Cardiac septum (tissue), 1 donor: ENCODE measurements at places on chromosomes 7 and 10.
A peak's percentile ranks its signal among the peaks of the same experiment; 100 is the strongest.

GRCh38 chr10:7789390-7789789 lies 1.4 kb downstream of the ATP5F1C start:
- no peak for DNase-seq

DNA sequence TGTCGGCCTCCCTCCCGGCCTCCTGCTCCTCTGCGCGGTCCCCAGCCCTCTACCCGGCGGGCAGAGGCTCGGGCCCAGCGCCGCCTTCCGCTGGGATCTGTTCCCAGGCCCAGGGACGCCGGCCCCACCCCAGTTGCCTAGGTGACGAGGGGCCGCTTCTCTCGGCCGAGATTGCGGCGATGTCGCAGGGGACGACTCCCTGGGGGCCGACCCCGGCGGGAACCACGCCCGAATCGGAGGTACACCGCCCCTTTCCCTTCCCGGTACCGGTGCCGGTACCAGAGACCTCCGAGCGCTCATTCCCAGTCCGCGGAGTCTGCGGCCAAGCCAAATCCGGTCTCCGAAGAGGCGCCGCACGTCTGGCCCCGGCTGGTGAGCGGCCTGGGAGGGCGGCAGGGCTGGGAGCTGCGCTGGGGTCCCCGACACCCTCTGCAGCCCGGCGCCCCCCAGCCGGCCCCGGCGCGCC lies at the start of gene CABCOCO1:
CABCOCO1 (plus strand) TSS at position 136 of the 466 bp plus-strand sequence; CDS start at position 180, 44 bp downstream.
- peak; percentile 81 for DNase-seq

DNA sequence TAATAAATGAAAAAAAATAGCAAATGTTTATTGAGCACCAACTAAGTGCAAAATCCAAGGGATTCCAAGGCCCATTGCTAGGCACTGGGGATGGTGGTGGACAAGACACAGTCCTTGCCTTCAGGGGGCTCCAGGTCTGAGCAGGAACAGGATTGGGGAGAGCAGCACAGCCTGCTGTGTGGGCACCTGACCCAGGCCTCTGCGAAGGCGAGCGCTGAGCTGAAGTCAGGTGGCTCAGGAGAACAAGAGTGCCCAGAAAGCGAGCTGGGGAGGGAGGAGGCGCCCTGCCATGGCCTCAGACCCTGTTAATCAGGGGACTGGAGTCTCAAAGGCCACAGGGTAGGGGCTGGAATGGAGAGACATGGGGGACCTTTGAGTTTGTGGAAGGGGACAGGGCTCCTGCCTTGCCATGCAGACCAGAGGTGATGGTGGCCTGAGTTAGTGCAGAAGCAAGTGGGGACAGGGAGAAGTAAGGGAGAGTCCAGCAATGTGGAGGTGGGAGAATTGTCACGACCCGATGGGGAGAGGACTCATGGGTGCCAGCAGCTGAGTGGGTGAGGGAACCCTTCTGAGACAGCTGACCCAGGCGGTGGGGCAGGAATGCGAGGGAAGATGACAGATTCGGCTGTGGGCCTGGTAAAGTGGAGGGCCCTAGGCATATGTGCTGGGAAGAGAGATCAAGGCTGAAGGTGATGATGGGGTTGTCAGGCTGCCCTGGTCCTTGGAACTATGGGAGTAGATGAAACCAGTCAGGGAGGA lies 4.1 kb upstream of the ORAI2 start:
- no peak for DNase-seq

DNA sequence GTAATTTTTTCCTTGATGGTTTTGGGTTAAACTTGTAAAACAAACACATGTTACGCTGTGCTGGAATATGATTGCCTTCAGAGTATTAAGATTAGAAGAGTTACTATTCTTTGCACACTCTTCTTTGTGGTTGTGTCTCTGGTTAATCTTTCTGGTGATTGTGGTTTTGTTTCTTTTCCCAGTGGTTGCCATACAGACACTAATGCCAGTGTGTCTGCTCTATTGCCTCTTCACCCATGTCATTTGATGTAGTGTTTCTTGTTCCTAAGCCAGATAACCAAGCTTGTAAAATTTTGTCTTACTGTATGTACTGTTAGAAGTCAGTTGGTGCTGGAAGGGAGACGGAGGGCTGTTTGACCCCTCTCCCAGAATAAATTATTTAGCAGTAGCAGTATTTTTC lies 124.8 kb downstream of the PHTF2 start:
- DNase-seq: no peak

- no peak for DNase-seq
Observed at GRCh38 chr7:70189776-70190175, 591.5 kb downstream of the AUTS2 start.

DNA sequence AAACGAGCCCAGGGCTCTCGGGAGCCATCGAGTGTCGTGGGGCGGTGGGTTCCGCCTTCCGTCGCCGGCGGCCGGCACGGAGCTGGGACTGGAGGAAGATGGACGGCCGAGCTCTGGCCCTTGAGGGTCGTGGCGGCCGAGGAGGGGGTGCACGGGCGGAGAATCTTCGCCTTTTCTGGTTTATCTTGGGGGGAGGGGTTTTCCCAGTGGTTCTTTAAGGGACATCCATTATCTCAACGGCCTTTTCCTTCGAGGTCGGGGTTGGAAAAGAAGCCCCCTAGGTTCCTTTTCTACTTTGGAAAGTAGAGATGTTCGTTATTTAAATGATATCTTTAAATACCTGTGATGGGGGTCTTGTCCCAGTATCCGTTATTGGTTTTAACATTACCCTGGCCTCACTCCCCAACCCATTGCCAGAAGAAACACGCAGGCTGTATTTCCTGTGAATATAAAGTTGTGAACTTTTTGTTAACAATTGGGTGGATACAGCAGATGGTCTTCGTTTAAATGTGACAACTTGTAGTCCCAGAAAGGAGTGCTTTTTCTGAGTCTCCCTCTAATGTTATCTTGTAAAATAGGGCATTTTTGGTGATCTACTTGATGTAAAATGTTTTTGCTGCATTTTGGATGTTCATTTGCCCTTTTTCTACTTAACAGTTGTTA lies 765 bp downstream of the CCAR1 start:
- DNase-seq: peak; percentile 79

DNA sequence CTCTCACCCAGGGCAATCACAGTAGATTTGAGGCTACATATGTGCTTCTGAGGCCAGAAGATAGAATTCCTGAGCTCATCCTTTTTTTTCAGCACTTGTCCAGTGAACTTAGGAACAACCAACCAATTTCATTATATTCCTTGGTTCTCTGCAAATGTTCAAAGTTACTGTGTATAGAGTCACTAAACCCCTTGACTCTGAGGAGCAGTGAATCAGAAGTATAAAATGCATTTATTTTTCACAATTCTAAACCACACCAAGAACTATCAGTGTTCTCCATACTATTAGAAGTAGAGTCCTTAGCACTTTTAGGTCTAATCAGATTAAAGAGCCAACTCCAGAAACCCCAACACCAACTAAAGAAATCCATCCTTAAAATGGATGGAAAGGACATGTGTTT lies 19.6 kb upstream of the PAPSS2 start:
- DNase-seq: no peak

GRCh38 chr10:1363446-1364121 lies 307.4 kb downstream of the WDR37 start:
- DNase-seq: peak; percentile 71

DNA sequence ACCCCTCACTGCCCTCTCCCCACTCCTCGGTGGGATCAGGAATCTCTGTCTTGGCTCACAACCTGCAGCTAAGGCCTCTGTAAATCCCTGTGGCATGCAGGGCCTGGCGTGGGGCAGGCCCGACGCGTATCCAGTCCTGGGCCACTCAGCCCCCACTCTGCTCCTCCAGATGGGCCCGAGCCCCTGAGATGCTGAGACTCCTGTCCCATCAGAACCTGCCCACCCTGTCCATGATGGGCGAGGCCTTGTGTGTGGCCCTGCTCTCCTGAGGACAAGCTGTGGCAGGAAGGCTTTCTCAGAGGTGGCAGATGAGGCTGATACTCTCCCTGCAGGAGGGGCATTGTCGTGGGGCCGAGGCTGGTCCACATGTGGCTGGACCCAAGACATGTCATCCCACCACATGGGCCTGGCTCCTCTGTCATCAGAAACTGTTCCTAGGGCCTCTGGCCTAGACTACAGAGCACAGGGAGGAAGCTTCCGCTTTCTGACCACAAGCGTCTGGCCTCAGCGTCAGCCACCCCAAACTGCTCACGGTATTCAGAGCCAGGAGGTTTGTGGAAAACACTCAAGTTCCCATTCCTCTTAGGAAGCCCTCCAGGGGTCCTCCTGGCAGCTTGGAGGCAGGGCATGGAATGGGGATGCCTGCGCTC lies 6.0 kb downstream of the ALOX5 start:
- peak; percentile 85 for DNase-seq

DNA sequence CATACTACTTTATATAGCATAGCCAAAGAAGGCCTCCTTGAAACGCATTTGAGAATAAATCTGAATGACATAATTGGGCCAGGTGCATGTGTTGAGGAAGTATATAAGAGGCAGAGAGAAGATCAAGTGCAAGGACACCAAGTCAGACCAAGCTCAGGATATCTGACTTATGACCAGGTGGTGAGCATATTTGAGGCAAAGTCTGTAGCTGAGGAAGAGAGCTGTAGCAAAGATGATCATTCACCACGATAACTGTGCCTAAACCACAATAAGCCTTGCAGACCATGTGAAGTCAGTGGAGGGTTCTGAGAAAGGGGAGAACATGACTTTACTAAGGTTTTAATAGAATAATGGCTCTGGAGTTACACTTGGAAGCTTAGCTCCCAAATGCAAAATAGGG lies 292.3 kb downstream of the SORCS1 start:
- DNase-seq: no peak

- DNase-seq: peak; percentile 89
Observed at GRCh38 chr10:43287056-43288007, 20.5 kb upstream of the RASGEF1A start.

DNA sequence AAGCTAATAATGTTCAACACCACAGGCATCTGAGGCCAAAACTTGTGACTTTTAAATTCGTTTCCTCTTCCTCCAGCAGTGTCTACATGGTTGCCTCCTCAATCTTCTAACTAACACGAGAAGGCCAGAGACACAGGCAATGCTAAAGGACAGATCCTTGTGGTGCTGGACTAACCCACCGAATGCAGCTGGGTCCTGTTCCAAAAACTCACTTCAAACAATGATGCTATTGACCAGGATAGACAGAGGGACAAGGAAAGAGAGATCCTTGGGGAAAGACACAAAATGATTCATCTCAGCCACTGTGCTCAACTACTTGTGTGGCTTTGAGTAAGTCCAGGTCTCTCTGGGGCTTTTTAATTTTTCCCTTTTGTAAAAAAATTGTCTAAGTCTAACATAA lies 107.6 kb downstream of the KCNMA1 start:
- no peak for DNase-seq

DNA sequence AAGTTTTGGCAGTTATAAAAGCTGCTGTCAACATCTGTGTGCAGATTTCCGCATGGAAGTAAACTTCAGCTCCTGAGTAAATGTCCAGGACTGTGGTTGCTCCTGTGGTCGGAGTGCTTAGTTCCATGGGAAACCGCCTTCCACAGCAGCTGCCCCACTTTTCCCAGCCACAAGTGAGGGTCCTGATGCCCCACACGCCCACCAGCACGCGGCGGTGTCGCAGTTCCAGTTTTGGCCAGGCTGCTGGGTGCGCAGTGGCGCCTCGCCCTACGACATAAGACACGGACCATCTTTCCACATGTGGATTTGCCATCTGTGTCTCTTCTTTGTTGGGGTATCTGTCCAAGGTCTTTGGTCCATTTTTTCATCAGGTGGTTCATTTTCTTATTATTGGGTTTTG lies 167.1 kb downstream of the DIP2C start:
- no peak for DNase-seq

- DNase-seq: no peak
Observed at GRCh38 chr10:44300666-44301649, 83.9 kb downstream of the CXCL12 start.

GRCh38 chr7:768881-769504 lies 41.9 kb upstream of the PRKAR1B start:
- DNase-seq: no peak

DNA sequence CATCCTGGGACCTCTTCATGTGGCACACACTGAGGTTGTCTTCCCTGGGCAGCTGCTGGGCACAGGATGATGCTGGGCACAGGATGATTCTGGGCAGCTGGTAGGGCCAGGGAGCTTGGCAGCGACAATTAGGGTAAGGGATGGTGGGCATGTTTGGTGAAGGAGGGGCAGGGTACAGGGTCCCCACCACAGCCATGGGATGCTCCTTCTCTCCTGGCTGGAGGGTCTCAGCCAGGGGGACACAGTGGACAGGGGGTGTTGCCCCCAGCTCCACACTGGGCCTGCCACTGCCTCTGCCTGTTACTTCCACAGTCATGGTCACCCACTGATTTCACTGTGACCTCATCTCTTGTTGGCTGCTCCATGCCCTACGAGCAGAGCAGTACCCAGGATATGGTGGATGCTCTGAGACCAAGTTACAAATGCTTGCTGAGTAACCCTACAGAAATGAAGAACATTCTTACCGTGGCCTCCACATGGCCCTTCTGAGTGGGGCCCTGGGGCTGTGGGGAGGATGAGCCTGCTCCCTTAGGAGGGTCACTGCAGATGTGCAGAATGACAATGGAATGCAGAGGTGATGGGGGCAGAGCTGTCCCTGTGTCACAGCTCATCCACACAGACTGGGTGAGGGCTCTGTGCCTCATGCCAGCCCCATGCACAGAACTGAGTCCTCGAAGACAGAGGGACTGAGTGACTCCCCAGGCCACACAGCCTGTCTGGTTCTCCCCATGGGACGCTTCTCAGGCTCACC lies 28.4 kb upstream of the RET start:
- DNase-seq: peak; percentile 63

GRCh38 chr7:50742401-50742800 lies 40.3 kb downstream of the GRB10 start:
- DNase-seq: no peak

DNA sequence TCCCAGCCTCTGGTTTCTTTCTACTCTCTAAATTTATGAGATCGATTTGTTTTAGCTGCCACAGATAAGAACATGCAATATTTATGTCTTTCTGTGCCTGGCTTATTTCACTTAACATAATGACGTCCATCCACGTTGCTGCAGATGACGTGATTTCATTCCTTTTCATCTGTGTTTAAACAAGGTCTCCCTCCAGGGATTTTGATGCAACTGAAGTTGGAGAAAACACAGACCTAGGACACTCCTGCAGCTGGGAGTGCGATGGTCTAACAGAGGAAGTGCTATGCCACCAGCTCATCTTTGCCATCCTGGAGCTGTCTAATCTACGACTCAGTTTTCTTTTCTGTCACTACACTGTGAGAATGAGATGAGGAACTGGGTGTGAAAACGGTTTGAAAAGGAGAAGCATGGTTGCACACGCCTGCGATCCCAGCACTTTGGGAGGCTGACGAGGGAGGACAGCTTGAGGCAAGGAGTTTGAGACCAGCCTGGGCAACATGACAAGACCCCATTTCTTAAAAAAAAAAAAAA lies 1.5 kb upstream of the KCTD7 start:
- no peak for DNase-seq

GRCh38 chr10:77716458-77717317 lies 79.1 kb upstream of the KCNMA1 start:
- DNase-seq: no peak

DNA sequence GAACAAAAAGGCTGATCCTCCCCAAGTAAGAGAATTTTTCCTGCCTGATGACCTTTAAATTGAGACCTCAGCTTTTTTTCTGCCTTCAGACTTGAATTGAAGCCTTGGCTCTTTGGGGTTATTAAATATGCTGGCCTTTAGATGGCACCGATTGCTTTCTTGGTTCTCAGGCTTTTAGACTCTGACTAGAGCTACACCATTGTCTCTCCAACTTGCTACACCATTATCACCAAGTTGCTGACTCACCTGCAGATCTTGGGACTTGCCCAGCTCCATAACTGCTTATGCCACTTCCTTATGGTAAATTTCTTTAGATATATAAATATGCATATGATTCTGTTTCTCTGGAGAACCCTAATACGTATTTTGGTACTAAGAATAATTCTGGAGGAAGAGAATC lies 3.1 kb upstream of the ABCA13 start:
- no peak for DNase-seq

- DNase-seq: no peak
Observed at GRCh38 chr7:84204655-84205054, 10.1 kb upstream of the SEMA3A start.
